CD4-positive, alpha-beta memory T cell (primary cell): ENCODE measurements at places on chromosomes 6 and 20. TPM values are rescaled to one million over a fixed set of nuclear protein-coding genes. Genes with fewer than 3 reads are reported as not detected.

Gene MRPL2
- polyA plus RNA-seq = 37.9 TPM

Gene PLG
- not detected for polyA plus RNA-seq

Gene SLC18B1
- 19.5 TPM for polyA plus RNA-seq

Gene SLC22A2
- polyA plus RNA-seq = not detected

Gene POU5F1
- polyA plus RNA-seq = not detected

Gene CASP8AP2
- 33.9 TPM for polyA plus RNA-seq

Gene SIRPG
- polyA plus RNA-seq = 211 TPM

Gene ABRACL
- polyA plus RNA-seq = 249 TPM

Gene USP49
- 0.18 TPM for polyA plus RNA-seq

Gene SLC26A8
- not detected for polyA plus RNA-seq

Gene FAM50B
- 4.5 TPM for polyA plus RNA-seq

Gene EEF1A2
- not detected for polyA plus RNA-seq

Gene SPAG4
- 0.69 TPM for polyA plus RNA-seq

Gene SLC35B3
- polyA plus RNA-seq = 11.9 TPM

Gene TMEM74B
- polyA plus RNA-seq = not detected
